Cerebellar nuclear complex (tissue), 1 donor: ENCODE measurements at places on chromosomes 13 and 19.

- DNase-seq = no peak
Observed at GRCh38 chr13:51550151-51550550, 34.1 kb upstream of the WDFY2 start.

DNA sequence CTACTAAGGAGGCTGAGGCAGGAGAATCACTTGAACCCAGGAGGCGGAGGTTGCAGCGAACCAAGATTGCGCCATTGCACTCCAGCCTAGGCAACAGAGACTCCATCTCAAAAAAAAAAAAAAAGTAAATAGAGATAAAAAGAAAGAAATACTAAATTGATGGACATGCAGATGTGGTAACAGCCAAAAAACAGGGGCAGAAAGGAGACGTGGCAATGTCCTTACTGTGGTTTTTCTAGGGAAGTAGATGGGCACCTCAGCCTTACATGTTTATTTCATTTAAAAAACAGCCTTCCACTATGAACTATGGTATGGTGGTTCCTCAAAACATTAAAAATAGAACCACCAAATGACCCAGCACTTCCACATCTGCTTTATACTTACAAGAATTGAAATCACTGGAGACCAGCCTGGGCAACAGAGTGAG, 6.5 kb upstream of the EIF3G start:
- DNase-seq = no peak

DNA sequence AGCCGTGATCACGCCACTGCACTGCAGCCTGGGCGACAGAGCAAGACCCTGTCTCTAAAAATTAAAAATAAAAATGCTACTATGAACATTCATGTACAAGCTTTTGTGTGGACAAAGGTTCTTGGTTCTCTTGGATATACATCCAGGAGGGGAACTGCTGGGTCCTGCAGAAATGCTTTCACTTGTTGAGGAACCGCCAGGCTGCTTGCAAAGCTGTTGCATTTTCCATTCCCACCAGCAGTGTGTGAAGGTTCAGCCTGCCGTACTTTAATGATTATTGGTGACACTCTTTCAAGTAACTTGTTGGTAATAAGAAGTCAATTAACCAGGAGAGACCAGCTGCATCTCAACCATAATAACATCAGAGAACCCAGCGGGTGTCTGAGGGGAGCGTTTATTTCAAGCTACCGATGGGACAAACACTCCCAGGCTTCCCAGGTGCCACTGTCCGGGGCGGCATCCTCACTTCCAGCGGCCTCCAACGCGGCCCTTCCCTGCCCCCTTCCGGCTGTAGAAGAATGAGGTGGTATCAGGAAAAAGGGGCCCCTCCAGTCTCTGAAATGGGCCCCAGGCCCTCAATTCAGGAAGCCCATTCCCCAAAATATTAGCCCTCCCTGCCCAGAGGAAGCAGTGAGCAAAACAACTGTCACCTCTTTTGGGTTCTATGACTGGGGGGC, 15.2 kb upstream of the PPP1R12C start:
- DNase-seq = no peak

DNA sequence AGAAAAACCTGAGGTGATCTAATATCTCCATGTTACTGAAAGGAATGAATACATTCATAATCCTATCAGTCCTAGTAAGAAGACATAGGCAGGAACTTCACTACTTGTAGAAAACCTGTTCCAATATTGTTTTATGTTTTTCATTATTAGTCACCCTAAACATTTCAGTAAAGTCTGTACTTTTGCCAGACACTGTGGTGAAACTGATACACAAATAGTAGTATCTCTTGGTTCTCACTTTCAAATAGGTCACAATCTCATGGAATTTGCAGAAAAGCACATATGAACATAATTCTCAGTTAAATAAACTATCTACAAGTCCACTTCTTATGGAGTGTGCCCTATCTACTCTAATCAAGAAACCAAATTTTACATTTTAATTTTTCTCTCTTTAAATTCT, 88.3 kb upstream of the PCDH9 start:
- DNase-seq = no peak

GRCh38 chr13:40668335-40668734, 1.9 kb upstream of the FOXO1 start:
- DNase-seq = no peak

GRCh38 chr13:31629085-31629780, 110.1 kb upstream of the RXFP2 start:
- no peak for DNase-seq
